Upper lobe of right lung (tissue), 1 donor: ENCODE measurements at places on chromosomes 3 and 15. TPM values are rescaled to one million over a fixed set of nuclear protein-coding genes. Genes with fewer than 3 reads are reported as not detected.

TUSC7 gene
- not detected for total RNA-seq

GRCh38 chr15:40106203-40107161 is 2.2 kb downstream of the BMF start:
- H3K4me3 ChIP-seq = peak overlapping the region; percentile 2
- H3K4me1 ChIP-seq = peaks cover 60% of the 10 kb centered on the region
- H3K27ac ChIP-seq = peak overlapping the region; percentile 78

DNA sequence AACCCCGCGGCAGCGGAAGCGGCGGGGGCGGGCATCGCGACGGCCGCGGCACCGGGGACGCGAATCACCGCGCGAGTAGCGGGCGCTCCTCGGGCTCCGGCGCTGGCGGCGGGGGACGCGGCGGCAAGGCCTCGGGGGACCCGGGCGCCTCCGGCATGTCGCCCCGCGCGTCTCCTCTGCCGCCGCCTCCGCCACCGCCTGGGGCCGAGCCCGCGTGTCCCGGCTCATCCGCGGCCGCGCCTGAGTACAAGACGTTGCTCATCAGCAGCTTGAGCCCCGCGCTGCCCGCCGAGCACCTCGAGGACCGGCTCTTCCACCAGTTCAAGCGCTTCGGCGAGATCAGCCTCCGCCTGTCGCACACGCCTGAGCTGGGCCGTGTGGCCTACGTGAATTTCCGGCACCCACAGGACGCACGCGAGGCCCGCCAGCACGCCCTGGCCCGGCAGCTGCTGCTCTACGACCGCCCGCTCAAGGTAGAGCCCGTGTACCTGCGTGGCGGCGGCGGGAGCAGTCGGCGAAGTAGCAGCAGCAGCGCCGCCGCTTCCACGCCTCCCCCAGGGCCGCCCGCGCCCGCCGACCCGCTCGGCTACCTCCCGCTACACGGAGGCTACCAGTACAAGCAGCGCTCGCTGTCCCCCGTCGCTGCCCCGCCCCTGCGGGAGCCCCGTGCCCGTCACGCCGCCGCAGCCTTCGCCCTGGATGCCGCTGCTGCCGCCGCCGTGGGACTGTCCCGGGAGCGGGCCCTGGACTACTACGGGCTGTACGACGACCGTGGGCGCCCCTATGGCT is 675 bp downstream of the RBM15B start:
- H3K27ac ChIP-seq = peak overlapping the region; percentile 81
- DNase-seq = peak; percentile 78
- H3K4me3 ChIP-seq = peak overlapping the region; percentile 72
- H3K4me1 ChIP-seq = peaks cover 48% of the 10 kb centered on the region
- H3K36me3 ChIP-seq = peaks cover 68% of the 10 kb centered on the region

- peaks cover 6% of the 10 kb centered on the region for H3K4me1 ChIP-seq
- no peak for DNase-seq
These were observed 305.0 kb upstream of the TPM1 start for GRCh38 chr15:62737551-62737950.
